Keratinocyte (primary cell): ENCODE measurements at places on chromosomes 5 and 9. TPM values are rescaled to one million over a fixed set of nuclear protein-coding genes. Genes with fewer than 3 reads are reported as not detected.

- H3K4me1 ChIP-seq, result peaks cover 25% of the 10 kb centered on the region
- no peak overlapping the region for H3K4me3 ChIP-seq
- DNase-seq, result no peak
- no peaks in the 10 kb centered on the region for H3K27me3 ChIP-seq
Observed at GRCh38 chr5:139635606-139636206, 12.4 kb upstream of the CXXC5 start.

DNA sequence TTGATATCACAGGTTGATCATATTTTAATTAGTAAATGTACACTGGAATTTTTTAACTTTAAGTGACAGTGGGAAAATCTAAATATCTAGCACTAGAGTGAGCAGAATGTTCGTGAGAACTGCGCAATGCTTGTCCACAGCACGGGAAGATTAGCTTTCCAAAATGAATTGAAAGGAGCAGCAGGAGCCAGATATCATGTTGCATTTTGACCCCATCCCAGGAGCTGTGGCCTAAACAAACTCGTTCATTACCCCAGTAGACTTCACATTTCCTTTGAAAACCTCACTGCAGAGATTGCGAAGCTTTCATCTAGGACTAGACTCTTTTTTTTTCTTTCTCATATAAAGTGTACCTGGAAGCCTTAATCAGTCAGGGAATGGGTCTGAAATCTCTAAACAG lies 525.8 kb downstream of the CTNND2 start:
- no peaks in the 10 kb centered on the region for H3K36me3 ChIP-seq
- H3K27me3 ChIP-seq, result no peaks in the 10 kb centered on the region
- no peak for DNase-seq
- H3K27ac ChIP-seq, result no peak overlapping the region

Gene IGFBPL1
- not detected in 3 replicates for polyA plus RNA-seq

Gene ADGRV1
- polyA plus RNA-seq, result 0.03 to 0.28 TPM (median 0.05 TPM) in 3 replicates

DNA sequence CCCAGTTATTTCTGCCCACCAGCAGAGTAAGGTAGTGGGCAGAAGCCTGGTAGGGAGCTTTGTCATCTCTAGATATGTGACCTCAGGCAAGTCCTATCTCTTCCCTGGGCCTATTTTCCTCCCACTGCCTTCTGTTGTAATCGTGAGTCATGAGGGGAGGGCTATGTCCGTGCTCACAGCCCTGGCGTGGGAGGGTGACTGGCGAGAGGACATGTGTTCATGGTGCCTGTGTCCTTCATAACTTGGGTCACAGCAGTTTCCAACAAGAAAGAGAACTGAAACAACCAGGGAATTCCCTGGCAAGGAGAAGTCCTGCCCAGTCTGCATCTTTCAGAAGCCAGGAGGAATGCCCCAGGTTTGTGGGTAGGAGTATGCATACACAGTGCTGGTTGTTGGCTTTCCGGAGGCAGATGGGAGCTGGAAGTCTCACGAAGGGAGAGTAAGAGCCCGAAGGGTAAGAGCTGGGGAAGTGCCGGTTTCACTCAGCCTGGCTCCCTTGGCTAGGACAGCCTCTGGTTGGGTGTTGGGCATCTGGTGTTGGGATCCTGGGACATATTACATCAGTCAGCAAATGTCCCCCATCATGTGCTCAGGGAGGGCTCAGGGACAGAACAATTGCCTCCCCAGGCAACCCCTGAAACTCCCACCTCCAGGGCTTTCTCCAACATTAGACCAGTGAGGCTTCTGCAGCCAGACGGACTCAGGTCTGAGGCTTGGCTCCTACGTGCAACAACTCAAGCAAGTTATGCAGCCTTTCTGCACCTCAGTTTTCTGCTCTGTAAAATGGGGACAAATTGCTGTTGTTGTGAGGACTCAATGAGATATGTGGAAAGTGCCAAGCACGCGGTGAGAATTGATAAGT lies 4.3 kb upstream of the TIFAB start:
- H3K36me3 ChIP-seq, result no peaks in the 10 kb centered on the region
- no peak overlapping the region for H3K27ac ChIP-seq
- DNase-seq, result no peak
- H3K4me3 ChIP-seq, result no peak overlapping the region
- H3K27me3 ChIP-seq, result peaks cover 22% of the 10 kb centered on the region

GRCh38 chr9:94127806-94128205 lies 43.5 kb downstream of the PTPDC1 start:
- no peaks in the 10 kb centered on the region for H3K4me1 ChIP-seq
- H3K27ac ChIP-seq, result no peak overlapping the region
- H3K4me3 ChIP-seq, result no peak overlapping the region
- no peak for DNase-seq
- H3K27me3 ChIP-seq, result no peaks in the 10 kb centered on the region
- H3K36me3 ChIP-seq, result no peaks in the 10 kb centered on the region

GRCh38 chr9:81601639-81602623 lies 87.4 kb downstream of the TLE1 start:
- no peak overlapping the region for H3K4me3 ChIP-seq
- no peaks in the 10 kb centered on the region for H3K27me3 ChIP-seq
- H3K4me1 ChIP-seq, result no peaks in the 10 kb centered on the region
- H3K27ac ChIP-seq, result no peak overlapping the region

- no peak for DNase-seq
- no peak overlapping the region for H3K27ac ChIP-seq
- H3K4me1 ChIP-seq, result no peaks in the 10 kb centered on the region
- no peaks in the 10 kb centered on the region for H3K27me3 ChIP-seq
Observed at GRCh38 chr5:99247346-99247745, 318.5 kb upstream of the CHD1 start.

Gene IL3
- not detected in 3 replicates for polyA plus RNA-seq

Gene PLPPR1
- polyA plus RNA-seq, result 0.03 TPM in 1 of 3 replicates, not detected in the others

DNA sequence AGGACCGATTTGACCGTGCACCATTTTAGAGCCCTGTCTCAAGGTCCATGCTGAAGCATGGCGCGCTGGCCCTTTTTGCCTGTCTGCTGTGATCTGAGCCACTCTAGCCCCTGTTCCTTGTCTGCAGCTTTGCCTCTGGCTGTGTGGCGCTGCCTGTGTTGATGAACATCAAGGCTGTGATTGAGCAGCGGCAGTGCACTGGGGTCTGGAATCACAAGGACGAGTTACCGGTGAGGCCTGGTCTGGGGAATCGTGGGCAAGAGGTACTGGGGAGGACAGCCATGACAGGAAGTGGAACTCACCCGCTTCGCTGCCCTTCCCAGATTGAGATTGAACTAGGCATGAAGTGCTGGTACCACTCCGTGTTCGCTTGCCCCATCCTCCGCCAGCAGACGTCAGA lies 6.3 kb downstream of the NHP2 start:
- H3K4me1 ChIP-seq, result peaks cover 18% of the 10 kb centered on the region
- H3K27ac ChIP-seq, result peak overlapping the region; percentile 77
- no peak overlapping the region for H3K4me3 ChIP-seq
- H3K27me3 ChIP-seq, result no peaks in the 10 kb centered on the region

DNA sequence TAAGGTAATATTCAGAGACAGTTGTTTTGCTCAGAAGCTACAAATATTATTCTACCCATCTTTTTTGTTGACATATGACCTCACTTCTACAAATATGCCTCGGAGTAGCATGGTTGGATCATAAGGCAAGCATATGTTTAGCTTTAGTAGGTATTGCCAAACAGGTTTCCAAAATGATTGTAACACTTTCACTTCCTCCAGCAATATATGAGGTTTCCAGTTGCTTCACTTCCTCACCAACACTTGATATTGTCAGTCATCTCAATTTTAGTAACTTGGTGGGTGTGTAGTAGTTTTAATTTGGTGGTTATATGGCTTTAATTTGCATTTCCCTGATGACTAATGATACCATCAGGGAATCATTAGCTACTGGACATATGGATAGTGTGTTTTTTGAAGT lies 46.7 kb downstream of the TNFSF8 start:
- H3K27ac ChIP-seq, result no peak overlapping the region
- H3K36me3 ChIP-seq, result no peaks in the 10 kb centered on the region
